ENCODE measurements at places on chromosomes 16 and 17. TPM values are rescaled to one million over a fixed set of nuclear protein-coding genes. Genes with fewer than 3 reads are reported as not detected.

- no peak for DNase-seq
Measured at GRCh38 chr17:596763-597644, 117.6 kb downstream of the VPS53 start.

GRCh38 chr17:77146246-77146632 is 5.5 kb downstream of the SEC14L1 start:
- DNase-seq: no peak

DNA sequence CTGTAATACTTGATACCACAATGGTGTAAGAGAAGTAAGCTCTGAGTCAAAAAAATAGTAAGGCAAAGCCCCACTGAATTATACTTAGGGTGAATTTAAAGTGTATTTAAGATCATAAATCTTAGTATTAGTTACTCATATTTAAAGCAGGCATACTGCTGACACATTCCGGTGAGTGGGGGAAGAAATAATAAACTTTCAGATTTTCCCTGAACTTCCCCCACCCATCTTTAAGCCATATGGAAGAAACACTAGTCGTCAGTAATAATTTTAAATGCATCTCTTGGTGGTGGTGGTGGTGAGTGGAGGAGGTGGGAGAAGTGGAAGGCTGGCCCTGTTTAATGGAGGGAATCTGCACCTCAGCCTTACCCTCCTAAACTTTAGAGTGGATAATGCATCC is 20.5 kb downstream of the MPHOSPH6 start:
- DNase-seq: no peak

DNA sequence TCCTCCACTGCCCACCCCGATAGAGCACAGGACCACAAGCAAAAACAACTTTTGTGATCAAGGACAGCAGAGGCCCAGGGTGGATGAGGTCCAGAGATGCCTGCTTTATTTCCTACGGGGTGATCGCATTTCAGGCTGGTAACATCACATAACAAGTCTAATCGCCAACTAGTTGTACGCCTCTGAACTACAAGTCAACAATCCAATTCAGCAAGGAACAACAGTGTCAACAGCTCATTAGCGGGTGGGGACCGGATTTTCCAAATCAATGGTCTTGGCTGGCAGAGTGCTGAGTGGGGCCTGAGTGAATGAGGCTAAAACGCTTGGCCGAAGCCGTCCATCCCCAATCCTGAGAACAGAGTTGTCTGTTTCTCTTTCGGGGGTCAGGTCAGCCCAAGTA is 17.1 kb downstream of the MRM3 start:
- no peak for DNase-seq

- no peak for DNase-seq
Measured at GRCh38 chr16:67229906-67230808, 3.2 kb downstream of the TMEM208 start.

- no peak for DNase-seq
Measured at GRCh38 chr16:29972992-29973383, 680 bp upstream of the TAOK2 start.

- no peak for DNase-seq
Measured at GRCh38 chr17:14214271-14214670, 22.4 kb downstream of the CDRT15 start.

DNA sequence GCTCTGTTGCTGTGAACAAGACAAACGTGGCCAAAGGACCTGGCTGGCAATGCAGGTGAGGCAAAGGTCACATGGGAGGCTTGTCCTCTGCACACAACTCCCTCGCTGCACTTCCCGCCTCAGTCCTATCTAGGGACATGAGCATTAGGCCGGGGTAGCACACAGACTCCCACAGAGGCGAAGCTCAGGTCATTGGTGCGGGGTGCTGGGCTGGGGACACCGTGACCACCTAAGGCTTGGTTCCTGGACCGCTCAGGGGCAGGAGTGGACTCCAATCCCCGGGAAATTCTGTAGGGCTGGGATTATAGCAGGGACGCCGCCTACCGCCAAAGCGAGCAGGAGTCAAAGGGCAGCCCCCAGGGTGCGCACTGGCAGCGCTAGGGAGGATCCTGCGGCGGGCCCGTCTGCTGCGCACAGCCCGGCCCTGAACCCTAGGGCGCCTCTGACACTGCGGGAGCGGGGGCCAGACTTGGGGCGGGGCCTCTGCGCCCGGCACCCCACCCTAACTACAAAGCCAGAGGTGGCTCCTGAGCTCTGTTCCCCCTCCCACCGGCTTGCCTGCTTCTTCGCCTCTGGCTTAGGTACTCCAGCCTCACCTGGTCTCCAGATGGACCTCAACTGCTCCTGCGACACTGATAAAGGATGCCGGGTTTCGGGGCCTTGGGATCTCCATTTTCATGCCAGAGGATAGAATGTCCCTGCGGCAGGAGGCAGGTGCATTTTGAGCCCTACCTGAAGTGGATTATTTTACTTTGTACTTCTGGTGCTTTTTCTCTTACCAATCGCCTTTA is 3.9 kb upstream of the MT1B start:
- DNase-seq: no peak

- DNase-seq: no peak
Measured at GRCh38 chr17:40480501-40481003, 20.9 kb downstream of the TNS4 start.

GRCh38 chr16:74871608-74872007 is 97.0 kb upstream of the FA2H start:
- DNase-seq: no peak

DNA sequence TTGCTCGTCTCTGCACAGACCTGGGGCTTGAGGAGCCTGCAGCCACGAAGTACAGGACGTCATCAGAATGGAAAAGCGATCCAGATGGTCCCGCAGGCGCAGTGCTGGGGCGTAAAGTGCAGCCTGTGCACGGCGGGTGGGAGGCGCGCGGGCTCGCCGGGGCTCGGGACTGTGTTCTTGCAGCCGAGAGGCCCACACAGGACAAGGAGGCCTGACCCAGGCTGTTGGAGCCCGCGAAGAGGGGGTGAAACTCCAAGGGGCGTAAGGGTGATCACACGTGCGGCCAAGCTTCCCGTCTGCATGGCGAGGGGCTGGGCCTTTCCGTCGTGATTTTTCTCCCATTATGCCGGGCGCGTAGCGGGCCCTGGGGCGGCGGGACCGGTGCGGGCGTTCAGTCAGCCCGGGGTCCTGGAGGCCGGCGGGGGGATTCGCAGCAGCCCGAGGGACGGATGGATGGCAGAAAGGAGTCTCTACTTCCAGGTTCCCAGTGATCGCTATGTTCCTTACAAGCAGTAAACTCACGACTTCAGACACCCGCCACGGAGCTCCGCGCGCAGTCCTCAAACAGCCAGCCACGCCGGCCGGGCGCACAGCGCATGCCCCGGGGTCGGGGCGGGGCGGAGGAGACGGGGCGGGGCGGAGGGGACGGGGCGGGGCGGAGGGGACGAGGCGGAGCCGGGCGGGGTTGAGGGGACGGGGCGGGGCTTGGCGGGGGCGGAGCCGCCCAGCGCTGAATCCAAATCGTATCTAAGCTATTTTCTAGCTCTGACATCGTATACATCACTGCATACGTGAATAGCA is 141.0 kb upstream of the KCNJ18 start:
- DNase-seq: peak; percentile 15

- DNase-seq: no peak
Measured at GRCh38 chr16:81891736-81892364, 112.8 kb downstream of the PLCG2 start.

DNA sequence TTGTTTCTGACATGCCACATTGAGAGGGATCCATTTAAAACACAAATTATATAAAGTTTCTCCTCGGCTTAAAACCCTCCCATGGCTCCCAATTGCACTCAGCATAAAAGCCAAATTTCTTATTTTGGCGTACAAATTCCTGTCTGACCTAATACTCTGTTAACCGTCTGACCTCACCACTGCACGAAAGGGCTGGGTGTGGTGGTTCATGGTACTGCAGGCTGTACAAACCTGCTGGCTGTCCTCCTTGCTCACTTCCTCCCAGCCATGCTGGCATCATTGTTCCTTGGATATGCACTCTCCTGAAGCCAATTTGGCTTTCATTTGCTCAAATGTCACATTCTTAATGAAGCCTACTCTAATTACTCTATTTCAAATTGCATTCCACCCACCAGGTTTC is 301.6 kb upstream of the C16orf82 start:
- DNase-seq: no peak

DNA sequence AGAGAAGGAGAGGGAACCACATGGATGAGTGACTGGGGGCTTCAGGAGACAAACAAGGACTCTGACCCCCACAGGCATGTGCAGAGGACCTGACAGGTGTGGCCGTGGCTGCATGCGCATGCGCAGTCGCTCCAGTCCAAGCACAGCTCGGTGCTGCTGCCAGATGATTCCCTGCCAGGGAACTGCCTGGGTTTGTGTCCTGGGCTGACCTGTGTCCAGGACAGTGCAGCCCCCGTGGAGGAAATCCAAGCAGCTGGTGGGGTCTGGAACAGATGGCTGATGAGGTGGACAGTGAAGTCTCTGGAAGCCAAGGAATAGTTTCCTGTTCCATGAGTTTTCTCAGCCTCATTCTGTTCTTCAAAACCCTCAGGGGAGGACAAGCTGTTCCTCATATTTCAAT is 27.3 kb downstream of the LASP1 start:
- DNase-seq: no peak

- no peak for DNase-seq
Measured at GRCh38 chr17:80277751-80278671, 17.4 kb downstream of the RNF213 start.

GRCh38 chr17:2251098-2251497 is 52.5 kb downstream of the SMG6 start:
- no peak for DNase-seq

- DNase-seq: no peak
Measured at GRCh38 chr17:49920030-49920769, 48.8 kb upstream of the DLX4 start.

The CCL5 gene
- 25.2 TPM for total RNA-seq

The SLC43A2 gene
- 5.1 TPM for total RNA-seq

The KPNA2 gene
- total RNA-seq: 35.5 TPM

The RND2 gene
- 0.30 TPM for total RNA-seq

The CNGB1 gene
- not detected for total RNA-seq

The SLC52A1 gene
- 1.4 TPM for total RNA-seq

The PKMYT1 gene
- 10.9 TPM for total RNA-seq

The NAGPA gene
- total RNA-seq: 20.3 TPM

The WNK4 gene
- total RNA-seq: 0.64 TPM

The SRCIN1 gene
- 1.1 TPM for total RNA-seq

The PPM1E gene
- not detected for total RNA-seq

The GAST gene
- total RNA-seq: not detected

The C17orf50 gene
- total RNA-seq: not detected

The TBC1D3G gene
- not detected for total RNA-seq

The TMEM88 gene
- total RNA-seq: 1.5 TPM

The CX3CL1 gene
- 14.8 TPM for total RNA-seq

The DRC3 gene
- 0.79 TPM for total RNA-seq

The GDPD1 gene
- 1.9 TPM for total RNA-seq

The KRTAP4-1 gene
- total RNA-seq: not detected

The CRYM gene
- 3.1 TPM for total RNA-seq

The CCDC47 gene
- 65.4 TPM for total RNA-seq
